SK-N-MC (cell line): ENCODE measurements at places on chromosomes 11 and 22.

GRCh38 chr11:58641803-58642581 is 19.5 kb downstream of the CNTF start:
- no peak for DNase-seq

DNA sequence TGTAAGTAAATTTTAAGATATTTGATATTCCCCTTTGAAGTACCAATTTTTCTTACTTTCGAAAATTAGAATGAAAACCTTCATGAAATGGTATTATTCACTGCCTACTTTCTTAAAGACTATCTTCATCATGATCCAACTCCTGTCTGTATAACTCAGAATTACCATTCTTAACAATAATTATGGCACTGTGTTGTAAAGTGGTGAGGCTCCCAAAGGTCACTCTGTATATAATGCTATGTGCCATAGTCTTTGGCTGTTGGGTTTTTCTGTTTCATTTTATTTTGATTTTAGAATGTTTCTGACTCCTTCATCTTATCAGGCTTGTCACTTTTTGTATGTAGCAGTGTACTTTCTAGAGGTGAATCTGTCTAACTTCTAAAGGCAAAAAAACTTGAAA is 52.4 kb downstream of the MAML2 start:
- no peak for DNase-seq

DNA sequence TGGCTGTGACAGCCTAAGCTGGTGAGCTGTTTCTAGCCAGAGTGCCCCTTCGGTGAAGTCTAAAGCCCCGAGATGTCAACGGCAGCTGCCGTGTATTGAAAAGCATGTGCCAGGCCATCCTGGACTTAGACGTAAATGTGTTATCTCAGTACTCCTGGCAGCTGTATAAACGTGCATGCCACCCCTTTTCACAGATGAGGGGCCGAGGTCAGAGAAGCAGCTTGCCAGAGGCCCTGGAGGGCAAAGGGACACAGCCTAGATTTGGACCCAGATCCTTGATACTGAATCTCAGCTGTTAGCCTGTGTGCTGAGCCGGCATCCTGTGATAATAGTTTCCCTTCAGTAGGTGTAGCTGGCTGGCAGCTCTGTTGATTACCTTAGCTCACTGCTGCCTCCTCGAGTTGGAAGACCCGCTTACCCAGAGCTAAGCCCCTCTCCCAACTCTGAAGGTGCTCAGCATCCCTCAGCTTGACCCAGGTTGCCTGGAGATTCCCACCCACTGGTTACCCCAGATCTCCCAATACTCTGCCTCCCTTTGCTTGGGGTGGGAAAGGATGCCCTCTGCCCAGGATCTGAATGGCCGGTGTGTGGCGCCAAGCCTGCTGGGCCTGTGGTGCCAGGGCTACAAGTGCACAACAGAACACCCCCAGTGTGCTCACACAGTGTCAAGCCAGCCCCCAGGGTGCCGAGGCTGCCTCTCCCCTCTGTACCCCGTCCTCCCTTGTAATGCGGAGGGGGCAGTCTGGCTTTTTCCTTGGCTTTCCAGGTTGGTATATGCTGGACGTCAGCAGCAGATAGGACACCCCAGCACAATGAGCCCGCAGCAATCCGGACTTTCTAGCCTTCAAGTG is 59.8 kb upstream of the WNT7B start:
- DNase-seq = no peak

DNA sequence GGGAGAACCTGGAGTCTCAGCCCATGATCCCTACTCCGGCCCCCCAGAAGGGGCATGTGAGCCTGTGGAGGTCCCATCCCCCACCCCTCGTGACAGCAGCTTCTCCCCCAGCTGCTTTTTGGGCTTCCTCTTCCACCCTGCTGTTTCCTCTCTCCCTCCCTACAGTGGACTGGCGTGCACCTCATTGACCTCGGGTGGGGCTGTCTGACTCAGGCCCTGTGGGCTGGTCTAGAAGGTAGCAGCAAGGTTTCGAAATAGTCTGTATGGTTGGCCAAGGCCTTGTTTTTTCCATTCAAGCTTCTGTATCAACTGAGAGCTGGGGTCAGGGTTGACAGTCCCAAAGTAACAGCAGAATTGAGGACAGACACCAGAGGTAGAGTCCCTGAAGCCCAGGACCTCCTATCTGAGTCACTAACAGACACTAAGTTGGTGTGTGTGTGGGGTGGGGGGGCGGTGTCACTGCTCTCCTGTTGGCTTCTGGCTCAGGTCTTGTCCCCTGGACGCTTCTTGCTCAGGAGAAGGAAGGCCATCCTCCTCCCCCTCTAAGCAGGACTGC is 7.7 kb downstream of the SLC37A2 start:
- DNase-seq = no peak
